ENCODE measurements at places on chromosomes 1 and 21. TPM values are rescaled to one million over a fixed set of nuclear protein-coding genes. Genes with fewer than 3 reads are reported as not detected.

- no peaks in the 10 kb centered on the region for H3K4me1 ChIP-seq
- peaks cover 24% of the 10 kb centered on the region for H3K36me3 ChIP-seq
- H3K4me3 ChIP-seq, result no peak overlapping the region
Measured at GRCh38 chr1:161106431-161106830, 8.3 kb downstream of the KLHDC9 start.

- no peak overlapping the region for H3K4me3 ChIP-seq
- no peaks in the 10 kb centered on the region for H3K27me3 ChIP-seq
- no peak overlapping the region for H3K27ac ChIP-seq
- no peaks in the 10 kb centered on the region for H3K4me1 ChIP-seq
- DNase-seq, result no peak
- no peaks in the 10 kb centered on the region for H3K36me3 ChIP-seq
Measured at GRCh38 chr1:62406576-62406975, 30.3 kb upstream of the USP1 start.

- no peaks in the 10 kb centered on the region for H3K27me3 ChIP-seq
- H3K4me3 ChIP-seq, result no peak overlapping the region
- no peaks in the 10 kb centered on the region for H3K4me1 ChIP-seq
Measured at GRCh38 chr21:25589887-25590286, 17.4 kb downstream of the MRPL39 start.

DNA sequence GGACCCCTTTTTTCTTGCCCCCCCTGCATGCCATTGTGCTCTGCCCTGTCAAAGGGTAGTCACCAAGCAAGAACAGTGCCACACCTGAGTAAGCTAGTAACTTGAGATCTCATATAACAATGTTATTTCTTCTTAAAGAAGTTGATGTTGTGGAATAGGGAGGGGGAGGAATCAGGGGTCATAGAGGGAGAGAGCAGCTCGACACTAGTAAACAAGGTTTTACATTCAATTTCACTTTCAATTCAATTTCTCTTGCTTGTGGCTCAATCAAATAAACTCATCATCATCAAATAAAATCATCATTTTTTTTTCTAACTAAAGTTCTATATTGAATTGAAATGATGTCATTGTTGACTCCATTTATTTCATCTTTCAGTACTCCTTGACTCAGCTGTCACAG is 106.4 kb downstream of the CRB1 start:
- no peak overlapping the region for H3K4me3 ChIP-seq
- DNase-seq, result no peak
- no peaks in the 10 kb centered on the region for H3K4me1 ChIP-seq
- H3K27ac ChIP-seq, result no peak overlapping the region
- no peaks in the 10 kb centered on the region for H3K27me3 ChIP-seq

- no peak for DNase-seq
- no peak overlapping the region for H3K27ac ChIP-seq
- H3K4me1 ChIP-seq, result no peaks in the 10 kb centered on the region
- H3K4me3 ChIP-seq, result no peak overlapping the region
- no peaks in the 10 kb centered on the region for H3K36me3 ChIP-seq
- H3K27me3 ChIP-seq, result no peaks in the 10 kb centered on the region
Measured at GRCh38 chr21:36973986-36974850, 7.7 kb upstream of the HLCS start.

GRCh38 chr1:228517655-228518054 is 30.5 kb downstream of the RNF187 start:
- H3K4me1 ChIP-seq, result no peaks in the 10 kb centered on the region
- no peak overlapping the region for H3K4me3 ChIP-seq
- DNase-seq, result no peak
- no peaks in the 10 kb centered on the region for H3K36me3 ChIP-seq
- peaks cover 23% of the 10 kb centered on the region for H3K27me3 ChIP-seq

DNA sequence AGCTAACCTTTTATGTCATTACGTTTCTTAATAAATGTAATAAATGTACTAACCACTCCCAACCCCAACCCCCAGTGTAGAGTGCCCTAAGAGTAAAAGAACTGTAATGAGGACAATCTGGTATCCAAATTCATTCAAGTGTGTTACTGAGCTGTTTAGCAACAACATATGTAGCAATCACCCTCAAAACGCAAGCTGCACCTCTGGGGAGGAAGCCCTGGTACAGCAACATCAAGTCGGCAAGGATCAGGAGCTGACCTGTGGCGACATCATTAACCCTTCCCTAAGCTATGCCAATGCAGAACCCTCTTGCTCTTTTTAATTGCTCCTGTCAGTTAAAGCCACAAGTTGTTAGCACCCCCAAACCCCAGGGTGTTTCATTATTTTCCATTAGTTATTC is 47.1 kb downstream of the STX6 start:
- no peak overlapping the region for H3K27ac ChIP-seq
- H3K27me3 ChIP-seq, result no peaks in the 10 kb centered on the region
- H3K4me3 ChIP-seq, result no peak overlapping the region
- no peaks in the 10 kb centered on the region for H3K36me3 ChIP-seq

GRCh38 chr1:27001570-27002360 is 8.3 kb downstream of the TRNP1 start:
- DNase-seq, result peak; percentile 82
- peaks cover 33% of the 10 kb centered on the region for H3K36me3 ChIP-seq
- peak overlapping the region; percentile 98 for H3K27ac ChIP-seq
- no peak overlapping the region for H3K4me3 ChIP-seq
- peaks cover 97% of the 10 kb centered on the region for H3K4me1 ChIP-seq
- no peaks in the 10 kb centered on the region for H3K27me3 ChIP-seq

DNA sequence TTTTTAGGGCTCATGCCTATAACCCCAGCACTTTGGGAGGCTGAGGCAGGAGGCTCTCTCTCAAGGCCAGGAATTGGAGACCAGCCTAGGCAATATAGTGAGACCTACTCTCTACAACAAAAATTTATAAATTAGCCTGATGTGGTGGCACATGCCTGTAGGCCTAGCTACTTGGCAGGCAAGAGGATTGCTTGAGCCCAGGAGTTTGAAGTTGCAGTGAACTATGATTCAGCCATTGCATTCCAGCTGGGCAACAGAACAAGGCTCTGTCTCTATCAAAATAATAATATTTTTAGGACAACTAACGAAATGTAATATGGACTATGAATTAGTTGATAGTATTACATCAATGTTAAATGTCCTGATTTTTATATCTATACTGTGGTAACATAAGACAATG is 68.8 kb upstream of the ARID1A start:
- no peak for DNase-seq
- H3K4me3 ChIP-seq, result no peak overlapping the region
- no peaks in the 10 kb centered on the region for H3K27me3 ChIP-seq
- no peaks in the 10 kb centered on the region for H3K4me1 ChIP-seq
- no peaks in the 10 kb centered on the region for H3K36me3 ChIP-seq

The TRIM63 gene
- 0.35 TPM for polyA plus RNA-seq

The TMPRSS15 gene
- not detected for polyA plus RNA-seq

DNA sequence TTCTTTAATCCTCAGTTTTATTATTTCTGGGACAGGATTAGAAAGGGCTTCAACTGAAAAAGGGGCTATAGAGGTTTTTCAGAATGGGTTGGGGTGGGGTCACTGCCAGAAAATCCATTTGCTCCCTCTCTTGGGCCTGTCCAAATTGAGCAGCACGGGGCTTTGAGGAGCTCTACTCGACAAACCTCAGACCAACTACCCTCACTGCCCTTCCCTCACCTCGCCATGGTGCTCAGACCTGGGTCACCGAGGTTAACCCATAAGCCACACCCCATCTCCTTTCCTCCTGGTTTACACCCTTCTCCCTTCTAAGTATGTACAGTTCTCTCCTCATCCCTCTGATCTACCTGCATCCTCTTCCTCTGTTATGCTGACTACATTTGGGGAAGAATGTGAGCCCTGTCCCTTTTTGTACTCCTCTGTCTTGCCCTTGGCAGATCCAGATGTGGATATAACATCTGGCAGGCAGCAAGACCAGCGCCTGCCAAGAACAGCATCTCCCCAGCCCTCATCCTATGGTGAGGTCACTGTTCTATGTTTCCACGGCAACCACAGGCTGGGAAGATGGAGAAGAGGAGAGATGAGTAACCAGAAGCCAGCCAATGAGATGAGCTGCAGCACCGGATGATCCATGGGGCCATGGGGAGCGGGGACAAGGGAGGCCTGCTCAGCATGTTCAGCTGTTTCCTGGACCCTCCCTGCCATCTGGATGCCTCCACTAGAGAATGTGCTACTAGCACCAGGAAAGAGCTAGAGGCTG is 3.7 kb upstream of the FABP3 start:
- H3K4me3 ChIP-seq, result no peak overlapping the region
- H3K4me1 ChIP-seq, result peaks cover 34% of the 10 kb centered on the region
- no peak overlapping the region for H3K27ac ChIP-seq
- peak; percentile 53 for DNase-seq
- no peaks in the 10 kb centered on the region for H3K27me3 ChIP-seq

GRCh38 chr1:217924924-217925323 is 293.8 kb downstream of the SPATA17 start:
- no peaks in the 10 kb centered on the region for H3K36me3 ChIP-seq
- peaks cover 21% of the 10 kb centered on the region for H3K27me3 ChIP-seq
- H3K4me3 ChIP-seq, result no peak overlapping the region
- H3K27ac ChIP-seq, result no peak overlapping the region

DNA sequence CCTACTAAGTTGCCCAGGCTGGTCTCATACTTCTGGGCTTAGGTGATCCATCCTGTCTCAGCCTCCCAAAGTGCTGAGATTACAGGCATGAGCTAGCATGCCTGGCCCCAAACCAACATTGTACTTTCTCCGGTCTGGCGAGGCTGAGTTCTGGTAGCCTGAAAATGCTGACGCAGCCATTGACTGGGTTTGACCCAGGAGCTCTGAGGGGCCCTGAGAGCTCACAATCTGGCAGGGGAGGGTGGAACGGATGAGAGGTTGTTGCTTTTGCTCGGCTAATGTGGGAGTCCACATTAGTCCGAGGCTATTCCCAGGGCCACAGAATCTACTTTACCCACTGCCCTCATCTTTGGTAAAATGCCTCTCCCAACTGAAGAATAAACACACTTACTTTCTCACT is 35.1 kb upstream of the PARP1 start:
- no peaks in the 10 kb centered on the region for H3K4me1 ChIP-seq
- no peak overlapping the region for H3K4me3 ChIP-seq
- no peak for DNase-seq
- H3K27me3 ChIP-seq, result no peaks in the 10 kb centered on the region

DNA sequence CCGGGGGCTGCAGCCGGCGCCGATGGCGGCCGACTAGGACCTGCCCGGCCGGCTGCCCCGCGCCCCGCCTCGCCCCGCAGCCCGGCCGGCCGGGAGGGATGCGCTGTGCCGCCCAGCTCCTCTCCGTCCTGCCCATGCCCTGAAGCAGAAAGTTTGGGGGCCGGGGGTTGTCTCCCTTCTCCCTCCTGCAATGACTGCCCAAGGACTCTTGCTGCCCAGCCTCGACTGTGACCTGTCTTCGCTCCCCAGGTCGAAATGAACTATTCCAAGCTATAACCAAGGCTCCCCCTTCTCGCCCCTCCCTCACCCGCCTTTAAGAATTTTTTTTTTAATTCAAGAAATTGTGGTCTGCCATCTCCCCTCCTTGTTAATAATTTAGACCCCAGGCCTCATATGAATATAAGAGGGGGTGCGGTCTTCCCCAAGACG is 361 bp downstream of the TMCC2 start:
- no peaks in the 10 kb centered on the region for H3K27me3 ChIP-seq
- no peak for DNase-seq
- H3K4me3 ChIP-seq, result peak overlapping the region; percentile 64
- peak overlapping the region; percentile 55 for H3K27ac ChIP-seq

The SLFNL1 gene
- polyA plus RNA-seq, result not detected

The OR14K1 gene
- not detected for polyA plus RNA-seq
